ENCODE measurements at places on chromosomes 13 and 19.

DNA sequence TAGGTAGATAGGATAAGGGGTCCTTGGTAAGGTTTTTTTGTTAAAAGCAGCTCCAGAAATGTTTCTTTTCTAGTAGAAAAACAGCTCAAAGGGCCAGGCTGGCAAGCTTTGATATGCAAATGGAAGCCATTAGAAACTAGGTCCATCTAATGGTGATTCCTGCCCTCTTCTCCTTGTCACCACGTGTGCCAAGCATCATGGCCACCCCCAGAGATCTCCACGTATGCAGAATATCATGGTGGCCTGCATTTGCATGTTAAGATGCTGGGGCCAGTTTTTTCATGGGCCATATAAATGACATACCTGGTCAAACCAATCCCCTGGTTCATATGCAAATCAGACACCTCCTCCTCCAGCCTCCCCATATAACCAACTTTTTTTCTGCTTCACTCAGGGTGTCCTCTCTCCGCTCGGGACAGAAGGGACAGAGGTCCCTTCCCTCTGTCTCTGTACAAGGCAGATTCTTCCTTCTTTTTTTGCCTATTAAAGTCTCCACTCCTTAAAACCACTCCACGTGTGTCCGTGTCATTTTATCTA, 1335.9 kb downstream of the UQCRFS1 start:
- no peak for DNase-seq

GRCh38 chr13:64553411-64554129, 2676.6 kb downstream of the PCDH9 start:
- no peak for DNase-seq

DNA sequence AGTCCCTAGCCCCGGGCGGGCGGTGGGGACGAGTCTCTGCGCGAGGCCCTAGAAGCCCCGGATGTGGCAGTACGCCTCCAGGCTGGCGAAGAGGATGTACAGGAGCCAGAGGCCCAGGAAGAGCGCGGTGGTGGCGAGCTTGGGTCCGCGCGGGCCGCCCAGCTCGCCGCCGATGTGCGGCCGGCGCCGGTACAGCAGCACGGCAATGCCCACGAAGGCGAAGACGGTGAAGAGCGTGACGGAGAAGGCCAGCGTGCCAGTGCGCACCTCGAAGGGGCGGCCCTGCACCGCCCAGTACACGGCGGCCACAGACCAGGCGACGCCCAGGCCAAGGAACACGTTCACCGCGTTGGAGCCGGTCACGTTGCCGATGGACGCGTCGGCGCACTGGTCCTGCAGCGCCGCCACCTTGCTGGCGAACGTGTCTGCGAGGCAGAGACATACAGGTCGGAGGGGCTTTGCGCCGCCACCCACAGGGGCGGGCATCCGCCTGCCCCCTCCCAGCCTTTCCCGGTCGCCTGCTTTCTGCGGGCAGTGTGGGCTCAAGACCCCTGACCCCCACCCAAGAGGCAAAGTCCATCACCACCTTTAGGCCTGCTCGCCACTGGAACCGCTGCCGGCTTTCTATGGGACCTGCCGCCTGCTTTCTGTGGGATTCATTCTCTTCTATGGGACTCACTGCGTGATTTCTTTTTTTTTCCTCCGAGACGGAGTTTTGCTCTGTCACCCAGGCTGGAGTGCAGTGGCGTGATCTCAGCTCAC, 10.9 kb upstream of the MEIS3 start:
- no peak for DNase-seq

DNA sequence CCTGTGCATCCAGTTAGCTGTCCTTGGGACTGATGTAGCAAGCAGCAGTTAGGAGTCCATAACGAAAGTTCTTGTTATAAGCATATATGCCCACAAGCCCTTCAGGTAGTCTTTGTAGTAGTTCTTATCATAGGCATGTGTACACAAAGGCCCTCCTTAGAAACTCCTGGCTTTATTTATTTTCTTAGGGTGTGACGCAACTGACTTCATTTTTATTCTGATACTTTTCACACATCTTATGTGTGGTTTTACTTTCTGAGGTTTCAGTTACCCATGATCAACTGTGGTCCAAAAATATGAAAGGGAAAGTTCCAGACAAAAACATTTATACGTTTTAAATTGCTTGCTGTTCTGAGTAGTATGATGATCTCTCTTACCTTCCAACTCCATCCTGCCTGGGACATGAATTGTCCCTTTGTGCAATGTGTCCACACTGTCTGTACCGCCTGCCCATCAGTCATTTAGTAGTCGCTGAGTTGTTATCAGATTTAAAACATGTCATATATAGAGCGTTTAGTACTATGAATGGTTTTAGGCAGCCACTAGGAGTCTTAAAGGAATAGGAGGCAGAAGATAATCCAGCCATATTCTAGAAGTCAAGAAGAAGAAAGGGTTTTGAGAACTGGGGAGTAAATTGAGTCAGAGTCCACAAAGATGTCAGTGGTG, 19.4 kb downstream of the GPC5 start:
- no peak for DNase-seq

DNA sequence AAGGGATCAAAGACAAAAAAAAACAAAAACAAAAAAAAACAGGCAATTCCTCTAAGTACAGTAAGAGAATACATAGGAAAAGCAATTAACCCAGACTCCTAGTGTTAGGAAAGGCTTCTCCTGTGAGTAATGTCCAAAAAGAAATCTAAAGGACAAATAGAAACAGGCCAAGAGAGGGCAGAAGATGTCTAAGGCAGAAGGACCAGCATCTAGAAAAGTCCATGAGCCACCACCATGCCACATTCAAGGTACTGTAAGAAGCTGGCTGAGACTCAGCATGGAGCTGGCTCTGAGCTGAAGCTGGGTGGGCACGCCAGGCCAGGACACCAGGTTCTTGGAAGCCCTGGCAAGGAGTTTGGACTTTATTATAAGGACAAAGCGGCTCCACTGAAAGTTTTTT, 118.1 kb upstream of the FRY start:
- DNase-seq = no peak

- no peak for DNase-seq
Measured at GRCh38 chr13:24672141-24673132, 7.8 kb upstream of the ATP12A start.

DNA sequence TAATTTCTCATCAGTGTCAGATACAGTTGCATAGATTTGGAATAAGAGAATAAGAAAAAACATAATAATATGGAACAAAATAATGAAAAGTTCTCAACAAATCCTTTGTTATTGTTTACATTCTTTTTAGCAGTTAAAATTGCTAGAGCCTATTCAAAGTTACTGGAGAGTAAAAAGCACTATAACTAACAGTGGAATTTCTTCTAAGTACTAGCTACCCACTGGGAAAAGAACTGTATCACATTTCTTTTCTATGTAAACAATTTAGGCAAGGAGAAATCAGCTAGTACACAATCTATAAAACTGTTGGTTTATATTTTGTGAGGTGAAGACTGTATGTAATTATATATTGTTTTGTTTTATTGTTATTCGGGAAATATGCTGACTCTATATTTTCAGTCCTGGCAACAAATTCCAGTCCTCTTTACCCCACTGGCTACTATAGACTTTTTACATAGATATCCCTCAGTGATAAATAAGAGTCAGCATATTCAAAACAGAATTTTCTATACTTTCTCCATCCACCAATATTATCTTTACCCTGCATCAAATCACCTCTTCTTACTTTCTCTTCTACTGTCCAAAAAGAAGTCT, 222.0 kb downstream of the PCDH9 start:
- no peak for DNase-seq

DNA sequence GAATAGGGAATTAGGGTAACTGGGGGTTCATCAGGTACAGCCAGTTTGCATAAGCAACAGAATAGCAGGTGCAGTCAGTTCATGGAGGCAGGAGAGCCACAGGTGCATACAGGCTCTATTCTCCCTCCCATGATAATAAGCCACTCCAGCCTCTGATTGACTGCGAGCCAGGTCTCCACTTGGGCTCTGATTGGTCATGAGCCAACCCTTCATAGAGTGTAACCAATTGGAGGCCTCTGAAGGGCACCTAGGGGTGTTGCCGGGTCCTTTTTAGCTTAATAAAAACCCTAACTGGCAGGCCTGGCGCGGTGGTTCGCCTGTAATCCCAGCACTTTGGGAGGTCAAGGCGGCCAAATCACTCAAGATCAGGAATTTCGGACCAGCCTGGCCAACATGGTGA, 8.7 kb upstream of the CKM start:
- DNase-seq = no peak

DNA sequence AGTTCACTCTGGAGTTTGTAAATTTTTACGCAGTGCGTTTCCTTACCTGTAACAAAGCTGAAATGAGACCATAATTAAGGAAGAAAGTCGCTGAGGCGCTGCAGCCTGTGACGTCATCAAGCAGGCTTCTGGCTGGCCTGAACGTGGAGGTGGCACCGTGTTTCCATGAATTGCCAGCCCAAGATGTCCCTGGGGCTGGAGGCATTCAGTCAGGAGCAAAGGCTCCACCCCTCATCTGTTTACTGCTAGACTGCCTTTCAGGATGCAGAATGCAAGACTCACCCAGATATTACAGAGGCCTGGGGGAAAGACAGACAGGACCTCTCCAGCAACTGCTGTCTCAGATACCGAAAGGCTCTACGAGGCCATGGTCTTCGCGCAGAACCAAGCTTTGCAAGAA, 424.6 kb downstream of the TSHZ3 start:
- DNase-seq = no peak

DNA sequence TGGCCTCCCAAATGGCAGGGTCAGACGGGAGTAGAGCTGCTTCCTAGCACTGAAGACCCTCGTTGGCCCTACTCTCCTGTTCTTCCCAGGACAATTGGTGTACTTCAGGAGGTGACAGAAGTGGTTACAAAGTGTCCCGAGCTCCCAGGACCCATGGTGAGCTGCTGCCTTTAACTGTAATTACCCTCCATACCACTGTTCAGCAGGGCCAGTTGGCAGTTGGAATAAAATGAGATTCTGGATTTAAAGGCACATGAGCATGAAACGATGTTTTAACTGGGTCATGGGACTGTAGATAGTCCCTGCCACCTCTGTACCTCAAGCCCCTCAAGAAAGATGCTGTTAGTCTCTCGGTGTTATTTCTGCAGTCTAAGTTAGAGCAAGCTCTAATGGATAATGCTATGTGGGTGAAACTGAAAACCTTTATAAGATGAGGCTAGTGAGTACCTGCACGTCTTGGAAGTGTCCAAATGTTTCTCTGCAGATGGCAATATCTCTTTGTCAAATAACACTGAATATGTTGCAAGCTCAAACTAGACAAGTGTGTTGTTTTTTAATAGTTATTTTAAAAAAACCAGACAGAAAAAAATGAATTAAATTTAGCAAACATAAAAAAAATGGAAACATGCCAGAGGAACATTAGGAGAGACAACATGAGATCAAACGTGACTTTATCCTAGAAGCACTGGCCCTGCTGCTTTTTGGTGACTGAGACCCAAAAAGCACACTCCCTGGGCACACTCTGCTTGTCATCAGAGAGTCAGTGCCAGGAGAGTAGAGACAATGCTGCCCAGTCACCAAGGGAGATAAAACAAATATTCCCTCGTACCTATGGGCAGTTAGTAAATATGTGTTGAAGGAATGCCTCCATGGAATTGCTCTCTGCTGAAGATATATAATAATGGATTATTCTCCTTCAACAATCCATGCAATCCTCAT, 266.3 kb downstream of the LMO7 start:
- DNase-seq = no peak

DNA sequence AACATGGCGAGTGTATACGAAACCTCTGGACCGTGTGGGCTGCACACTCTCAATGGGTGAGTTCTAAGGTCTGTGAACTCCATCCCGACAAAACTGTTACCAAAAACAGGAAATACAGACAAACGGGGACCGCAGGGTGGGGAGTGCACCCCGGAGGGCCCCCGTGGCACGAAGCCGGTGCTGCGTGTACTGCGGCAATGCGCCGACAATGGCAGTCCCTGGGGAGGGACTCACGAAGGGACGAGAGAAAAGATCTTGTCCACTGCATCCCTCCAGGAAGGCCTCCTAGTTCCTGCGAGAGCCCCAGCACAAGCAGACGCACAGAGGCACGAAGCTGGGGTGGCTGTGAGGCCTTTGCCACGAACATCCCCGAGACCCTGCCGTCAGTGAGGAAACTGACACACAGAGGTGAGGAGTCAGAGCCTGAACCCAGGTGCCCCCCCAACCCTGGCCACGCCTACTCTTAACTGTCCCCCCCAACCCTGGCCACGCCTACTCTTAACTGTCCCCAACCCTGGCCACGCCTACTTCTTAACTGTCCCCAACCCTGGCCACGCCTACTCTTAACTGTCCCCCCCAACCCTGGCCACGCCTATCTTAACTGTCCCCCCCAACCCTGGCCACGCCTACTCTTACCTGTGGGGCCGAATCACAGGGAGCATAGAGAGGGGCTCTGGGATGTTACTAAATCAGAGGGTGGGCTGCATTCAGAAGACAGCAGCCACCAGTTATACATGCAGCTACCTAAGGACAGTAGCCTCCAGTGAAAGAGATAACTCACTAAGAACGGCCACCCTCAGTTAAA, 4.2 kb downstream of the MED16 start:
- no peak for DNase-seq

GRCh38 chr13:98977568-98978265, at the start of gene DOCK9:
Gene DOCK9, minus strand, starts transcription at chr13:98978064. Its CDS starts 155 bp downstream, at chr13:98977909.
- DNase-seq = no peak

- DNase-seq = no peak
Measured at GRCh38 chr19:58083021-58083420, 15.0 kb downstream of the ZSCAN18 start.

- DNase-seq = no peak
Measured at GRCh38 chr19:33546656-33547055, 25.1 kb upstream of the PEPD start.

GRCh38 chr19:5784581-5785147, at the start of gene PRR22:
Gene PRR22, minus strand, starts transcription at chr19:5784746. Its CDS starts 86 bp downstream, at chr19:5784660.
- DNase-seq = no peak

- no peak for DNase-seq
Measured at GRCh38 chr13:67841071-67841470, 610.9 kb upstream of the PCDH9 start.

- no peak for DNase-seq
Measured at GRCh38 chr19:31591258-31591657, 242.0 kb upstream of the TSHZ3 start.

DNA sequence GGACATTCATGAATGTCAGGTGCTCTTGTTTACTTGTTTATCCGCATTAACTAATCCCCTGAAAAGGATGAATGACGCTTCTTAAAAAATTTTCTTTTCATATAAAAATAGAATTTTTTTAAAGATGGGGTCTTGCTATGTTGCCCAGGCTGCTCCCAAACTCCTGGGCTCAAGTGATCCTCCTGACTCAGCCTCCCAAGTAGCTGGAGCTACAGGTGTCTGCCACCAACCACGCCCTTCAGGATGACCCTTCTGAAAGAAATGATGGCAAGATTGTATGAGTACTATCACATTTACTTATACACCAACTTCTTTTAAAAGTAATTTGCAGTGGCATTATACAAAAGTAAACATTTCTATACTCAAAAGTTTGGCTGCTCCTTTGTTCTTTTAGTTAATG, 6.2 kb upstream of the EBPL start:
- DNase-seq = no peak

Data from LoVo (cell line).